Kasumi-1 (cell line): ENCODE measurements at places on chromosomes 11 and 22.

- DNase-seq: no peak
Measured at GRCh38 chr11:8487261-8487660, 106.8 kb downstream of the STK33 start.

DNA sequence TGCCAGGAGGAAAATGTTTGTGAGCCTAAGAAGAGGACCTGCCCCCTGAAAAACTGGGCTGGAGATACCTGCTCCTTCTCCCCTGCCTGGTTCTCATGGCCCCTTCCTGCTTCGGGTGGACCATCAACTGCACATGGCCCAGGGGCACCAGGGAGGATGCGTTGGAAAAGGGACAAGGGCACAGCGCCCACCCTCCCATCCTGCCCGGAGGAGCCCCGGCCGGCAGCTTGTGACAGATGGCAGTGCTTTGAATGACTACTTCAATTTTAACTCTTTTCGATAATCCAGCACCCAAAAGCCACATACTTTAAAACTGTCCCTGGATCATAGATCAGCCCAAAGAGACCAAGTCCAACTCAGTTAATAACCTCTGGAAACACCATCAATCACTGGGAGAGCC lies 135.8 kb upstream of the NECTIN1 start:
- no peak for DNase-seq

GRCh38 chr22:18121954-18122554 lies 11.4 kb downstream of the TUBA8 start:
- DNase-seq: no peak

GRCh38 chr11:63745304-63746170 lies 23.0 kb downstream of the ZFTA start:
- DNase-seq: peak; percentile 59

GRCh38 chr22:47340851-47341436 lies 578.5 kb downstream of the TBC1D22A start:
- no peak for DNase-seq

DNA sequence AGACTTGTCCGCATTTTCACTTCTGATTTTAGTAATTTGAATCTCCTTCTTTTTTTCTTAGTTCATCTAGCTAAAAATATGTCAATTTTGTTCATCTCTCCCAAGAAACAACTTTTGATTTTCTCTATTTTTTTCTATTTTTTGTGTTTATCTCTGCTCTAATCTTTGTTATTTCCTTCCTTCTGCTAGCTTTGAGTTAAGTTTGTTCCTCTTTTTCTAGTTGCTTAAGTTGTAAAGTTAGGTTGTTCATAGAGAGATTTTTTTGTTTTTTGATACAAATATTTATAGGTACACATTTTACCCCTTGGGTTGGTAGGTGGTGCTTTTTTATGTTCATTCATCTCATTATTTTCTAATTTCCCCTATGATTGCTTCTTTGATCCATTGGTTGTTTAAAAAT lies 22.1 kb upstream of the XKR3 start:
- DNase-seq: peak; percentile 56

DNA sequence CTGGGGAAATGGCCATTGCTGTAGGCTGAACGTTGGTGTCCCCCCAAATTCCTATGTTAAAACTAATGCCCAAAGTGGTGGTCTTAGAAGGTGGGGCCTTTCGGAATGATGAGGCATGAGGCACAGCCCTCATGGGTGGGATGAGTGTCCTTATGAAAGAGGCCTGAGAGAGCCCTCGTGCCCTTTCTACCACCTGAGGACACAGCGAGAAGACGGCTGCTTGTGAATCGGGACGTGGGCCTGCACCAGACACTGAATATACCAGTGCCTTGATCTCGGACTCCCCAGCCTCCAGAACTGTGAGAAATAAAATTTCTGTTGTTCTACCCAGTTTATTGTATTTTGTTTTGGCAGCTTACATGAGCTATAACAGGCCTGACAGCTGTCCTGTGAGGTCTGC lies 162.9 kb upstream of the B3GAT1 start:
- no peak for DNase-seq

- DNase-seq: peak; percentile 68
Measured at GRCh38 chr22:28917747-28918549, 34.6 kb downstream of the ZNRF3 start.

DNA sequence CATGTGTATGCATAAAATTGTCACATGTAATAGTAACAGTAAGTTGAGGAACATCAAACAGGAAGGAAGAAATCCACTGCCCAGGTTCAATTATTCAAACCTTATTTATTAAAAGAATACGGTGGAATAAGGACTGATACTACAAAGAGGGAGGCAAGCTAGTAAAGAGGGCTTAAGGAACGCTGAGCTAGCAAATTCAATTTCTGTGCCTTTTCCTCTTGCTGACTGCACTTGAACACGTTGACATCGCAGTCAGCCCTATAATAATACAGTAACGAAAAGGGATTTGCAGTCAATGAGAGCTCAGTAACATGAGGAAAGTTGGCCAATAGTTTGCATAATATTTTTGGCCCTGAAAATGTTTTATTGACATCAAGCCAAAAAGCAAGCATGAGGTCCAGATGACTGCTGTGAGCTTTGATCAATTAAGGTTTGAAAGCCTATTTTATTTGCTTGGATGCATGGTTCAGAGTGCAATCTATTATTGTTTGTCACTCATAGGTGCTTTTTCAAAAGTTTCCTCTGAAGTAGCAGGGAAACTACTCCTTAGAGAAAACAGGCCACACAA lies 861.8 kb downstream of the LRRC4C start:
- DNase-seq: no peak

- DNase-seq: no peak
Measured at GRCh38 chr11:117754030-117754429, 43.0 kb downstream of the DSCAML1 start.

GRCh38 chr11:43579171-43579918 lies 101.2 kb upstream of the HSD17B12 start:
- DNase-seq: peak; percentile 50

GRCh38 chr22:50676661-50677492 lies 4.3 kb downstream of the SHANK3 start:
- no peak for DNase-seq

DNA sequence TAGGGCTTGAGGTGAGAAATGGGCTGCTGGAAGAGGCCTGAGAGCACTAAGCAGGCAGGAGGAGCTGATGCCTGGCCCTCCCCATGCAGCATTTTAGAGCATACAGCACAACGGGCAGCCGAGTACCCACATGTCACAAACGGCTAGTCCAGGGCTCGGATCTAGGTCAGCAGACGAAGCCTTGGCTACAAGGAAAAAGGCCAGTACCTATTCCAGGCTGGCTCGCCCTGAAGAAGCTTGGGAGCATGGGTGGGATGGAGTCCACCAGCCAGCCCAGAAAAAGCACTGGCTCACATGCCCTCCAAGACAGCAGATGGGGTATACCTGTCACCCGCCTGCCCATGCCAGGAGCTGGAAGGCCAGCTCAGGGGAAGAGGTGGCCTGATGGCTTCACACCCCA lies 9.6 kb downstream of the UFD1 start:
- no peak for DNase-seq

GRCh38 chr11:92136797-92137196 lies 87.8 kb upstream of the FAT3 start:
- no peak for DNase-seq

GRCh38 chr11:130689222-130689908 lies 226.9 kb downstream of the SNX19 start:
- no peak for DNase-seq

DNA sequence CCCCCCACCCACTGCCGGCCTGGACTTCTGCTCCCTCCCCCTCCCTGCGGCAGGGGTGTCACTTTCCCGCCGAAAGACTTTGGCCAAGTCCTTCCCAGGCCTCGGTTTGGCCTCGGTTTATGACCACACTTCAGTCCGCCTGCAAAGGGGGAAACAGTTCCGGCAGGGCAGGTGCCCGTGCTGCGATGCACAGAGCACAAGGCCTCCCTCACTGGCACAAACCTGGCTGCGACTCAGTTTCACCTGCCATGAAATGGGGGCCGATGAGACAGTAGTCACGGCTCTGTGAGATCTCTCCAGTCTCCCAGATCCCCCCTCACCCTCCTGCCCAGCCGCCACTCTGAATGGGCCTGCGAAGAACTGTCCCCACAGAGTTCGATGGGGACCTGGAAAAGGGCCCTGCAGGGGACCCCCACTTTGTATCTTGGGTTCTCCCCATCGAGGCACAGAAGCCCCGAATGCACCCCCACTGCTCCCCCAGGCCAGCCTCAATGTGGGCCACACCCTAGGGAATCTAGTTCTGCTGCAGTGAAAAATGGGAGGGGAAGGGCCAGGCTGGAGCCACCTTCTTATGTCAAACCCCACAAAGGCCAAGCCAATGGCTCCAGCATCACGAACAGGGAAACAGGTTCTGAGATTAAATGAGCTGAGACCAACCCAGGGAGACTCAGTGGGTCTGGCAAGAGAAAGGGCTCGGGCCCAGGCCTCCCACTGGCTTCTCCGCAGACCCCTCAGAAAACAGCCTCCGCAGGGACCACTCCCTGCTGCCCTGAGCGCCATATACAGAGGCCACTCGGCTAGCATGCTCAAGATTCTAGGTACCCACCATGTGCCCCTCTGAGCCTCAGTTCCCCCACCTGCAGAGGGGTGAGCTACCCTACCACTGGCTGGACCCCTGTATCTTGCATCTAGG lies 29.0 kb downstream of the ARVCF start:
- no peak for DNase-seq

DNA sequence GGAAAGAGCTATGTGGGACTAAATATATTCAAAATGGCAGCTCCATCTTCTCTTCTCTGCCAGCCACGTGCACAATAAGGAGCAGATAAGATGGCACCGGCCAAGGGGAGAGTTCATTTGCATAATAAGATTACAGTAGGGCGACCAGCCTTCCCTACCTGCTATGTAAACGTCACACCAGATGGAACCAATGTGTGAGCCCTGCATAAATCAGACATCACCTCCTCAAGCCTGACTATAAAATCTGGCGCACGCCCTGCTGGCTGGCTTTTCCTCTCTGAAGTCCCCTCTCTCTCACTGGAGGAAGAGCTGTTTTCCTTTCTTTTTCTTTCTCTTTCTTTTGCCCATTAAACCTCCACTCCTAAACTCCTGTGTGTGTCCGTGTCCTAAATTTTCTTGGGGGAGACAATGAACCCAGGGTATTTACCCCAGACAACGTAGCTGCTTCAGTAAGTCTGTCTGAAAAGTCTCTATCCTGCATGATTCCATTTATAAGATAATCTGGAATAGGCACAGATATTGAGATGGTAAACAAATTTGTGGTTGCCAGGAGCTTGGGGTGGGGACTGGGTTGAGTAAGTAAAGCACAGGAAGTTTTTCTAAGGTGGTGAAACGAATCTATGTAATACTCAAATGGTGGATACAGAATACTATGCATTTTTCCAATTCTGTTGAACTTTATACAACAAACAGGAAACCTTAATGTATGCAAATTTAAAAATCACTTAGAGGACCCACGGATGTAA lies 670.0 kb upstream of the KIRREL3 start:
- DNase-seq: no peak

GRCh38 chr11:94749369-94749768 lies 18.8 kb upstream of the AMOTL1 start:
- no peak for DNase-seq

- no peak for DNase-seq
Measured at GRCh38 chr11:87451395-87451794, 413.7 kb downstream of the TMEM135 start.

GRCh38 chr11:118837868-118838267 lies 45.8 kb upstream of the CXCR5 start:
- no peak for DNase-seq

DNA sequence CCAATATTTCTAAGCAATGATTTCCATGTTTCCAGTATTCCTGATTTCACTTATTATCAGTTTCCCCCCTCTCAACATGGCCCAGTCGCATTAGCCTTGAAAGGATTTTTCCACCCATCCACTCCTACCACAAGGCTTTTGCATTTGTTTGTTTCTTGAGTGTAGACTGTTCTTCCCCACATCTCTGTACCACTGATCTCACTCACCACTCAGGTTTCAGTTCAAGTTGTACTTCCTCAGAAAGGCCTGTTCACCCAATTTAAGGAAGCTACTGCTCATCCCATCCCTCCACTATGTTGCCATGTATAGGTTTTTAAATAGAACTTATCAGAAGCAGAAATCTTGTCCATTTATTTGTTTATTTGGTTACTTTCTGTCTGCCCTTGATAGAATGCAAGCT lies 472.3 kb downstream of the FAM181B start:
- DNase-seq: no peak

DNA sequence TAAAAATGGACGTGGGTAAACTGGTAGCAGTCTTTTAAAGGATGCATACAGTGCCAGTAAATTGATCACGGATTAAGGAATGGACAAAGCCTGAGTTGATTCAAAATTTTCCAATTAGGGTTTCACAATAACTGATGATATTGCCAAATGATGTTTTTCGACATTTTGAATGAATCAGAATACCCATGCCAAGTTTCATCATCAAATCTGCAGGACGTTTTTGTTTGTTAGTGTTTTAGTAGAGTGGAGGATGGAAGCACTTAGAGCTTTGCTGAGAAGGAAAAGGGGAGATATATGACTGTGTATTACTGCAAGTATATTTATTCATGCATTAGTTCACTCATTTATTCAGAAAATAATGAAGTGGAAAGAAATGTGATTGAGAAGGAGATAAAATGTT lies 78.3 kb downstream of the SLC17A6 start:
- DNase-seq: no peak

DNA sequence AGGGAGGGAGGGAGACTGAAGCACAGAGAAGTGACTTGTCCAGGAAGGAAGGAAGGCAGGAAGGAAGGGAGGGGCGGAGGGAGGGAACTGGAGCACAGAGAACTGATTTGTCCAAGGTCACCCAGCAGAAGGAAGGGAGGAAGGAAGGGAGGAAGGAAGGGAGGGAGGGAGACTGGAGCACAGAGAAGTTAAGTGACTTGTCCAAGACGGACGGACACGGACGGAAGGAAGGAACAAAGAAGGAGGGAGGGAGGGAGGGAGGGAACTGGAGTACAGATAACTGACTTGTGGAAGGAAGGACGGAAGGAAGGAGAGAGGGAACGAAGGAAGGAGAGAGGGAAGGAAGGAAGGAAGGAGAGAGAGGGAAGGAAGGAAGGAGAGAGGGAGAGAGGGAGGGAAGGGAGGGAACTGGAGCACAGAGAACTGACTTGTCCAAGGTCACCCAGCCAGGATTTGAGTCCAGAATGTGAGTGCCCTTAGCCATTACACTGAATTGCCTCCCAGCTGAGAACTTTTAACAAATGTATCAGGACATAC lies 1.5 kb downstream of the SLC35F2 start:
- DNase-seq: peak; percentile 39

- no peak for DNase-seq
Measured at GRCh38 chr22:44964722-44965078, 45.1 kb downstream of the PHF21B start.

- no peak for DNase-seq
Measured at GRCh38 chr22:28014211-28015045, 95.4 kb upstream of the PITPNB start.

DNA sequence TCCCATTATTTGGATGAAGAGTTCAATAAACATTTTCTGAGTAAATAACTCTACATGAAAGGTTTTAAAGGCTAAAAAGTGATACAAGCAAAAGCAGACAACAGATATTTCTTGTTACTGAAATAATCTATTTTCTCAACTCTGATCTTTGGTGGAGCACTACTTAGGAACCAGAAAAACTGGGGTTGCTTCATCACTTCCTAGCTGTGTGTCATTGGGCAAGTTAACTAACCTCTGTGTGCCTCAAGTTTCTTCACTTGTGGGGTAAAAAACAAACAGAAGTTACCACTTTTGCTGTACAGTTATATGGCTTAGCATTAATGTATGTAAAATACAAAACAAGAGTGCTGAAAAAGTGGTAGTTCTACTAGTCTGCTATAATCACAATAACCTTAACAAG lies 5.6 kb downstream of the MAPK1 start:
- DNase-seq: peak; percentile 34

- DNase-seq: no peak
Measured at GRCh38 chr22:22616636-22617035, 27.8 kb upstream of the GGTLC2 start.

GRCh38 chr11:57345555-57346211 lies 7.5 kb downstream of the P2RX3 start:
- DNase-seq: peak; percentile 80
